Pancreas (tissue), 10 donors: ENCODE measurements at places on chromosomes 16 and 17. TPM values are rescaled to one million over a fixed set of nuclear protein-coding genes. Genes with fewer than 3 reads are reported as not detected.

The OTOP2 gene
- not detected for polyA plus RNA-seq

- DNase-seq: no peak
These were observed 21.4 kb upstream of the NF1 start for GRCh38 chr17:31073411-31073810.

GRCh38 chr16:86959091-86959651 lies 358.0 kb downstream of the C16orf95 start:
- DNase-seq: no peak

GRCh38 chr17:76901542-76902197 lies 33.5 kb downstream of the MGAT5B start:
- no peak for DNase-seq

- no peak for DNase-seq
These were observed 10.4 kb downstream of the BANP start for GRCh38 chr16:87961623-87962022.

DNA sequence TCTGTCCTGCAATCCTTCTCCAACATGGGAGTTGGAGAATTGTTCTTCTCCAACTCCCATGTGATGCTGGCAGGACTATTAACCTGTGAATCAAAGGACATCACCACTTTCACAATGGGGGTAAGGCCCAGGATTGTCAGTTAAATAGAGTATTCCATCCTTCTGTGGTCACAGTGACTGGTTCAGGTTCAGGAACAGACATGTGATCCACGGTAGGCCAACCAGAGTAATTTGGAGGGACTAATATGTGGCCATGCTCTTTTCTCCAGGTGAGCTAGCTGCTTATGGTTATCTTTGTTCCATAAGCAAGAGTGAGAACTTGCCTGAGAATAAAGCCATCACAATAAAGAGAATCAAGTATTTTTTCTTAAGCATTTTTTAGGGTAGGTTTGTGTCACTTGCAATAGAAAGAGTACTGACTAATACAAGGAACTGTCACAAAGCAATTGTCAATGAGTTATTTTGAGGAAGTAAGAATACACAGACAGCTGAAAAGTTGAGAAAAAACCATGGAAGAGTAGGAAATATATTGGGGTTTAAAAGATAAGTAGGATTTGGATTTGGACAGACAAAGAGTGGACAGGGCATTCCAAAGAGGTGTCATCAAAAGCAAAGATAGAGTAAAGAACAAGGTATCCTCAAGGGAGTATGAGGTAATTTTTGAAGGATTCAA lies 63.4 kb downstream of the BRIP1 start:
- DNase-seq: no peak
